GM12891 (cell line): ENCODE measurements at places on chromosomes 16 and 17.

DNA sequence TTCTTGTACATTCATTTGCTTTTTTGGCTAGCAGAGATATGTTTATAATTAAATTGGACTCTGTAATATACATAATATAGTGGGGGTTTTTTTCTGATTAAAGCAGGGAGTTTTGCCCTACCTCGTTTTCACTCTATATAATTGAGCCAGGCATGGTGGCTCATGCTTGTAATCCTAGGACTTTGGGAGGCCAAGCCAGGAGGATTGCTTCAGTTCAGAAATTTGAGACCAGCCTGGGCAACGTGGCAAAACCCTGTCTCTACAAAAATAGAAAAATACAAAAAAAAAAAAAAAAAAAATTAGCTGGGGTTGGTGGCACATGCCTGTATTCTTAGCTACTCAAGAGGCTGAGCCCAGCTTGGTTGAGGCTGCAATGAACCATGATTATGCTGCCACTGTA, 42.2 kb downstream of the PAFAH1B1 start:
- DNase-seq = no peak

DNA sequence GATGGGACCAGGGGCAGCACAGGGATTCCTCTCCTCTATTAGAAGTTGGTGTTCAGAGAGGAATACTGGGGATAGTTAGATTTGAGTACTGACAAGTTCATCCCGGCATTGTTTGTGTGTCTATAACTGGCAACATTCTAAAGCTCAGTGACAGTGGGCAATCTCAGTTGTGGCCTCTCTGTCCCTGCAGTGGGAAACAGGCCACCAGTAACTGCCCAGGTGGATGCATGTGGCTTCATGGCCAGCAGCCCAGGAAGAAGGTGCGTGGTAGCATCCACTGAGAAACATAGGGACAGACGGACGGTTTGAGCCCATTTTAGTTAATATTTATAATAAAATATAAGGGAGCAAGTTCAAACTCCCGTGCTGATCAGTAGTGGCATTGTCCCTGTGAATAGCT, 51.5 kb downstream of the B9D1 start:
- DNase-seq = no peak

DNA sequence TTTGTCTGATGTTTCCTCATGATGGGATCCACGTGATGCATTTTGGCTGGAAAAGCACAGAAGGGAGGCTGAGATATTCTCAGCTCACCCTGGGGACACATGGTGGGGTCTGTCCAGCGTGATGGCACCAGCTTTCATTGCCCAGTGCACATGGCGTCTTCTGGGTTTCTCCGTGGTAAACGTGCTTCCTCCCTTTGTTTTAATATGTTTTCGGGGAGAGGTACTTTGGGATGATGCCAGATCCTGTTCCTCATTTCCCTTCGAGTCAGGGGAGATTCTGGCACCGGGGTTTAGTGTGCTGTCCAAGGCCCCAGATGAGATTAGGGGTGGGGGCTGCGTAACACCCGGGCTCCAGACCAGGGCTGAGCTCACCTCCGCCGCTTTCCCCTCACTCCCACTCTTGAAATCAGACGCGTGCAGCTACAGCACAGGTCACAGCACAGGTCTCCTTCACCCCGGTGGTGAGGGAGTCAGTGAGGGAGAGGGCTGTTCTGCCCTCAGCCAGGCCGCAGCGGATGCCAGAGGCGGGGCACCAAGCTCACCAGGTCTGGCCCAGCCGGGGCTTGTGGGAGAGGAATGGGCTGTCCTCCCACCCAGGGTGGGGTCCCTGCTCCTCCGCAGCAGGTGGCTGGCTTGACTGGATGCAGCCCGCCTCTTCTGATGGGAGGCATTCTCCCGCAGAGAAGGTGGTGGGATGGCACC, 33.9 kb downstream of the COX4I1 start:
- DNase-seq = no peak

GRCh38 chr16:8519179-8519578, 71.1 kb downstream of the TMEM114 start:
- DNase-seq = no peak

GRCh38 chr17:47999582-47999981, 28.7 kb downstream of the CDK5RAP3 start:
- DNase-seq = no peak

- no peak for DNase-seq
These were observed 1.4 kb downstream of the GOT2 start for GRCh38 chr16:58732545-58733247.

- no peak for DNase-seq
These were observed 53.2 kb downstream of the NQO1 start for GRCh38 chr16:69672998-69673713.

DNA sequence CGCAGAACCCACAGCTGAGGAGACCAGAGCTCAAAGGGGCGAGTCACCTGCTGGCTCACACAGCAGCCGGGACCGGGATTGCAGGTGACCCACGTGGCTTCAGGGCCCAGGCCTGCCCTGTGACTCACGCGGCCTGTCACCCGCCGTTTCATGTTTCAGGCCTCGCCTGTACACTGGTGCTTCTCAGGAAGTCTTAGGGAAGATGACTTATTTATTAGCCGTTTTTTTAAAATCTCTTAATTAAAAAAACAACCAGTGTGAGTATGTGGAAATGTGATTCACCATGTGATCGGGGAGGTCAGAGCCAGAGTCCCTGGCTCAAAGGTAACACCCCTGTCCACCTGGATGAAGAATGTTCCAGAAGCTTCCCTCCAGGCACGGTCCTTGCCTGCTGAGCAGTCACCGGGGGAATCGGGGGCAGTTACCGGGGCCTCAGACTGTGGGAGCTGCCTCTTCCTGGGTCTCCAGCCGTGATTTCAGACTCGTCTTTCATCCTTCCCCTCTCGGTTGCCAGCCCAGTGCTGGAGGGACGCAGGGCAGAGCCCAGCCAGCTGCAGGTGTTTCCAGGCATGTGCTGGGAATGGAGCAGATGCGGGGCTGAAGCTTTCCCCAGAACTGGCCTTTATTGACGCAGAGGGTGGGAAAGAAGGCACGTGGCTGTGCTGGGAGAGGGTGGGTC, 49.3 kb downstream of the CMIP start:
- no peak for DNase-seq

GRCh38 chr16:88824256-88825077, 12.7 kb upstream of the APRT start:
- DNase-seq = no peak

GRCh38 chr17:44219616-44220212, at the start of gene UBTF:
Gene UBTF (minus strand): TSS chr17:44219675. CDS start chr17:44218229, 1,446 bp downstream.
- no peak for DNase-seq

DNA sequence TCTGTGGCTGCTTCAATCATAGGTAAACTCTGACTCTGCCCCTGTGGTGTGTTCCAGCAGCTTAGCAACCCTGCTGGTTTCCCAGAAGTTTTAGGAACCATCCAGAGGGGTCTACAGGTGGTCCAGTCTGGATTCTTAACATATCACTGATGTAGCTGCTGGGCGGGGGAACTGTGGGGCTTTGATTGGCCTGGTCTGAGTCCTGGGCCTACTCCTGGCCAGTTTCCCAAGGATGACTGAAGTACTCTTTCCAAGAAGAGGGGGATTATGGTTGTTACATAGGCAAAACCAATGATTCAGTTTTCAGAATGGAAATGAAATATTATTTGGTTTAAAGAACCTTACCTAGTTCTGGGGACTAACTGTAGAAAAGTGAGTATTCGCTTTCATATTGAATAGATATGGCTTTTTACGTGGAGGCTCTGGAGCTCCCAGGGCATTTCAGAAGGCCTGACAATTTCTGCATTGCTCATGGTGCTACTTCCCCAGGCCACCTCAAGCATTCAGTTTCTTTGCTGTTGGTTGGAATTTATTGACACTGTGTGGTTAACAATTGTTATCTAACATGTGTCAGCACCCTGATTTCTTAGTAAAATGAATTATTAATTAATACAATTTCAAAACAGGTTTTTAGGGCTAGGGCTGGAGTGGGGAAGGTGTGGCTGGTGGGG, 38.4 kb downstream of the EPN2 start:
- no peak for DNase-seq

GRCh38 chr16:23842137-23842600, 6.4 kb downstream of the PRKCB start:
- no peak for DNase-seq

- no peak for DNase-seq
These were observed 5.5 kb upstream of the RPTOR start for GRCh38 chr17:80539022-80539641.

DNA sequence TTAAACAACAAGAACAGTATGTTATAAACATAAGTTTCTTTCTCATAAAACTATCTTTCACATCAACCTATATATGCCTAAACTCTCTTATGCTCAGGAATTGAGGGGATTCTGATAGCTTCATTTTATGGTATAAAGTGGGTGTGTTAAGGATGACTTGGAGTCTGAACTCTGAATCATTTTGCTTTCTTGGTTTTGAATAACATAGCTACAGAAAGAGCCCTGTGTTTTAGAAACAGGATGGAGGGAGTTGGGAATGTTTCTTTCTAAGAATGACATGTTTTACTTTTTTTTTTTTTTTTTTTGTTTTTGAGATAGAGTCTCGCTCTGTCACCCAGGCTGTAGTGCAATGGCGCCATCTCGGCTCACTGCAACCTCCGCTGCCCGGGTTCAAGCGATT, 50.1 kb downstream of the RHOT1 start:
- DNase-seq = no peak

GRCh38 chr17:2181206-2181896, 122.2 kb downstream of the SMG6 start:
- no peak for DNase-seq

DNA sequence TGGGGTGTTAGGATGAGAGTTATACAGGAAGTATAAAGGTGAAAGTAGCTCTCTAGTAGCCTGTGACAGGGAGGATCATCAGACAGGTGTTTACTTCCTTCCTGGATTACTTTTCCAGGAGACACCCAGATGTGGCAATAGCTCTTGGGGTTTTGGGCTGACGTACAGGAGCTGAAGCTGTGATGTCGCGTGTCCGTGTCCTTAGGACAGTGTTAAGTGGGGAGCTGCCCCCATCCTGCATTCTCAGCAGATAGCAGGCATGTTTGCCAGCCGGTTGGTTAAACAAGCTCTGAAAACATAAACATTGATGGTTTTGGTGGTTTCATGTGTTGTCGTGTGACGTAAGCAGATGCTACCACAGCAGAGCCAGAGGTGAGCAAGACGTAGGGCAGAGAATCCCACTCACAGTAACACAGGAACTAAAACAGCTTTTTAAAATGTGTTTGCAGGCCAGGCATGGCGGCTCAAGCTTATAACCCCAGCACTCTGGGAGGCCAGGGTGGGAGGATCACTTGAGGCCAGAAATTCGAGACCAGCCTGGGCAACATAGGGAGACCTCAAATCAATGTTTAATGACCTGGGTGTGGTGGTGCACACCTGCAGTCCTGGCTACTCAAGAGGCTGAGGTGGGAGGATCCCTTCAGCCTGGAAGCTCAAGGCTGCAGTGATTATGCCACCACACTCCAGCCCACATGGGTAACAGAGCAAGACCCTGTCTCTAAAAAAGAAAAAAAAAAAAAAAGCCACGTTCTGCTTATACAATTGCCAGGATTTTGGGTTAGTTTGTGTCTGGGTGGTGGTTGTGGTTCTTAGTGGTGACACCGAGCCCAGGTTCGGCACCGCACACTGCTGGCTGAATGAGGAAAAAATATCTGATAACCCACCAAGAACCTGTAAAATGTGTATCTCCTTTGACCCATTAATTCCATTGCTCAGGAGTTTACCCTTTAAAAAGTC, 18.2 kb upstream of the IL17C start:
- DNase-seq = no peak

- no peak for DNase-seq
These were observed 176.8 kb upstream of the ASIC2 start for GRCh38 chr17:33469911-33470310.

GRCh38 chr16:52993179-52993578, 59.5 kb downstream of the CHD9NB start:
- DNase-seq = no peak
